ENCODE measurements at places on chromosomes 2 and 18. TPM values are rescaled to one million over a fixed set of nuclear protein-coding genes. Genes with fewer than 3 reads are reported as not detected.

SCG2 gene
- total RNA-seq = not detected

SFTPB gene
- total RNA-seq = not detected

REG3A gene
- not detected for total RNA-seq

OXER1 gene
- total RNA-seq = 1.8 TPM

RAB6C gene
- not detected for total RNA-seq

ICOS gene
- total RNA-seq = not detected

TUBB8B gene
- total RNA-seq = not detected

CHRNG gene
- 36.6 TPM for total RNA-seq

IL1F10 gene
- not detected for total RNA-seq

LONRF2 gene
- not detected for total RNA-seq

LCLAT1 gene
- total RNA-seq = 35.9 TPM

FBXO15 gene
- not detected for total RNA-seq

ERMN gene
- total RNA-seq = not detected

SNORC gene
- total RNA-seq = 0.33 TPM

DSG1 gene
- total RNA-seq = not detected

NBEAL1 gene
- total RNA-seq = 8.9 TPM

GAD1 gene
- total RNA-seq = 10.9 TPM

KCNE4 gene
- not detected for total RNA-seq

IL37 gene
- total RNA-seq = 0.22 TPM

PSTPIP2 gene
- 6.1 TPM for total RNA-seq

SERPINB4 gene
- total RNA-seq = not detected

GULP1 gene
- 77.2 TPM for total RNA-seq

PIK3C3 gene
- total RNA-seq = 33.5 TPM

MAB21L4 gene
- 1.0 TPM for total RNA-seq

SLC19A3 gene
- not detected for total RNA-seq

PRKRA gene
- 95.9 TPM for total RNA-seq

ALPI gene
- total RNA-seq = not detected

SMAD2 gene
- total RNA-seq = 69.8 TPM

ZNF804A gene
- total RNA-seq = 16.8 TPM

RIT2 gene
- not detected for total RNA-seq

TMEM37 gene
- total RNA-seq = 0.67 TPM

OSBPL6 gene
- 13.6 TPM for total RNA-seq

MERTK gene
- total RNA-seq = 6.7 TPM

RBMS1 gene
- 86.6 TPM for total RNA-seq

IL1A gene
- total RNA-seq = not detected

C2orf92 gene
- total RNA-seq = 1.3 TPM

TTR gene
- total RNA-seq = not detected

FAM110C gene
- not detected for total RNA-seq

GPR17 gene
- total RNA-seq = not detected

LMAN1 gene
- 72.5 TPM for total RNA-seq

MATN3 gene
- total RNA-seq = 0.40 TPM

CUL3 gene
- 160 TPM for total RNA-seq

FBXO36 gene
- 0.13 TPM for total RNA-seq

GATA6 gene
- 0.69 TPM for total RNA-seq

RGPD4 gene
- 0.05 TPM for total RNA-seq

CCDC68 gene
- total RNA-seq = not detected

IGFBP2 gene
- total RNA-seq = 188 TPM

PAX8 gene
- 1.3 TPM for total RNA-seq

SLC30A3 gene
- total RNA-seq = 4.4 TPM

HOXD13 gene
- total RNA-seq = 11.0 TPM

TMEFF2 gene
- total RNA-seq = 5.0 TPM

MRPL19 gene
- total RNA-seq = 74.5 TPM

GALNT1 gene
- 36.9 TPM for total RNA-seq

SPR gene
- 34.3 TPM for total RNA-seq

RTP5 gene
- not detected for total RNA-seq

ARHGEF4 gene
- total RNA-seq = not detected

STARD6 gene
- not detected for total RNA-seq

PSME4 gene
- 82.8 TPM for total RNA-seq

Measured in SJCRH30 (cell line).